ENCODE measurements at places on chromosomes 7 and 10.

DNA sequence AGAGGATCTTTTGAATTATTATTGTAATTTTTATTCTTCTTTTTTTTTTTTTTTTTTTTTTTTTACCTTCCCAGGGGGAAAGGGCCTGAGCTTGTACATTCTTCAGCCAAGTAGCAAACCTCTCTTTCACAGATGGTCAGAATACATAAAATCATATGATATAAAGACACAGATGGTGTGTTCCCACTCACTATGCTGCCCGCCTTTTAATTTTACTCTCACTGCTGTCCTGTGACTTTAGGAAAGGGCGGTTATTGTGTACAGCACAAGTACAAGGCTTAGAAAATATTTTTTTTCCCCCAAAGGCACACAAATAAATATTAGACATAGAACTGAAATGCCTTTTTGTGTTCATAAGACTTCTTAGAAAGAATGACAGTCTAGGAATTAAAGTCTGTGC, 213.6 kb downstream of the RPS24 start:
- no peak for DNase-seq

DNA sequence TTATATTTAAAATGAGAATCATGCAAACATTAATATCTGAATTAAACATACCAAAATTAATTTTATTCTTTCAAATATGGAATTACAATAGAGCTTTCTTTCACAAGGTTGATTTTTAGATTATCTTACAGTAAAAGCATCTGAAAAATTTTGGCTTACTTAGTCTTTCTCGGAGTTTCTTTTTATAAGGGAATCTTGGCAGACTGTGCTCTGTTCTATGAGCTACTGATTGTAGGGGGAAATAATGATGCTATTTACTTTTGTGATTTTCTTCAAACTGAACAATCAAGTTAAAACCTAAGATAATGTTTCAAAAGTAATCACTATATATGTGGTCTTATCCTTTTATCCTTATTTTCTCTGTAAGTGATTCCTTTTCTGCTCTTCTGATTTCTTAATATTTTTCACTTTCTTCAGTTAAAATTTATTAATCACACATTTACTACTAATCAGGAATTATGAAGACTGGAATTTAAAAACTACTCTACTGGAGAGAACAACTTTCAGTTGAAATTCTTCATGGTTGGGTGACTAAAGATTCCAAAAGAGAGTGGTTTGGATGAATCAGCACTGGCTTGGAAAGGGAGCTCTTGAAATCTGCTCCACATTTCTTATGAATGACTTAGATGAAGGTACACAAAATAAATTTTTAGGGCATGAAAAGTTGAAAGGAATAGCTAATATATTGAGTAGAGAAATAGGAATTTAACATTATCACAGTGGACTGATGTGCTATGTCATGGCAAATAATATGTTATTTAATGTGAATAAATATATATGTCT, 103.9 kb downstream of the PPP1R9A start:
- DNase-seq: no peak

DNA sequence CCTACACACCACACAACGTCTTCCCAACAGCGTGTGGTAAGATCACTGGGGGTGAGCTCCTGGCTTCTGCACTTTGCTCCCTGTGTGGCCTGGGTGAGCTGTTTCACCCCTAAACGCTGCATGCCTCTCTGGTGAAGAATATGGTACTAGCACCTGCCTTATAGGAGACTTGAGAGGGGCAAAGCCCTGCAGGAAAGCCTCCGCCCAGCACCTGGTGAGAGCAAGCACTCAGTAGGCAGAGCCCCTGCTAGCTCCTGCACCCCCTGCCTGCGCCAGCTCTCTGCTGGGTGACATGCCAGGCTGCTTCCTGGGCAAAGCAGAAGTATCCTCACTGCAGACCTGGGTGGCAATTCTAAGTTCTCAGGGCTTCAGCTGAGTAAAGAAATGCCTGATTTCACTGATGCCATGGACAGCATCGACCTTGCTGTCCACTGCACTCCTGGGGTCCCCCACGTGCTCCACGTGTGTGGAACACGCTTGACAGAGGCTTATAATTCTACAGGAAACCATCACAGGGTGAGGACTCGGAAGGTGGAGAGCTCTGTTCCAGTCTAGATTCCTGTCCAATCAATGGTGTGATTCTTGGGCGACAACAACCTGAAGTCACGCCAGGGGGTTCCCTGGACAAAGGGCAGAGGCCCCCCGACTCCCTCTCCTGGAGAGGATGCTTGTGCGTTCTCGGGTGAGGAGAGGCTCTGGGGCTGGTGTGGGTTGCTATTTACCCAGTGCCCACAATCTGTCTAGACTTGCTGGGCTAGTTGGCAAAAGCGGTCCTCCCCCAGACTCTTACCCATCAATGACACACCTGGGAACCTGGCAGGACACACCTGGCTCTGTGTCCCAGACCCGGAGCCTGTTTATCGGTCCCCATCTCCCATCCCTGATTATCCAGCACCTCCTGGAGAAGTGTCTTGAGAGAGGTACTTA, 5.0 kb upstream of the CALML5 start:
- no peak for DNase-seq

DNA sequence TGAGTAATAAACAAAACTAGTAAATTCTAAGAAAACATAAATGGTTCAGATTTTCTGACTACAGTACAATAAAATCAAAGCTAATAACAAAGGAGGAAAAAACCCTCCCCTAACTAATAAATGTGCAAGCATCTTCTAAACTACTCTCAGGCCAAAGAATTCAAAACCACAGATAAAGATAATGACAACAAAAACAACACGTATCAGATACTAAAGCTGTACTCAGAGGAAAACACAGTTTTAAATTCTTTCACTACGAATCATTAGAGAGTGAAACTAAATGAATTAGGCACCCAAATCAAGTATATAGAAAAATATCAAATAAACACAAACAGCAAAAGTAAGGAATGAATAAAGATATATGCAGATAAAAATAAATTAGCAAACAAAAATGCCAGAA, 200.9 kb downstream of the TEX36 start:
- DNase-seq: no peak
